Ovary (tissue), 10 donors: ENCODE measurements at places on chromosomes 3 and 15. TPM values are rescaled to one million over a fixed set of nuclear protein-coding genes. Genes with fewer than 3 reads are reported as not detected.
A peak's percentile ranks its signal among the peaks of the same experiment; 100 is the strongest.

DNA sequence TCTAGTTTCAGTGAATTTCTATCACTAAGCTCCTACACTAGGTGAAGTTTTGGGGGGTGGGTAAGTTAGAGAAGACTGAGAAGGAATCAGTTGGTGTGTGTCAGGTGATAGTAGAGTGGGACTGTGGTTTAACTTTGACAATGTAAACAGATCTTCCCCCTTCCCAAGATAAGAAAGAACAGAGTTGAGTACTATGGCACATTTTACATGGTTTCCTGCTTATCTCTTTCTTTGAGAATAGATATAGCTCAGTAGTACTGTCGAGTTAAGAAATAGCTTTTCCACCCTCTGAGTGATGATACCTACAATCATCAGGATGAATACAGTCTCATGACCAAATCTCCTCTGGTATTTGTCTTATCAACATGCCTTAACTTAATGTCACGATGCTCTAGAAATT lies 42.8 kb downstream of the GAP43 start:
- no peak for DNase-seq

DNA sequence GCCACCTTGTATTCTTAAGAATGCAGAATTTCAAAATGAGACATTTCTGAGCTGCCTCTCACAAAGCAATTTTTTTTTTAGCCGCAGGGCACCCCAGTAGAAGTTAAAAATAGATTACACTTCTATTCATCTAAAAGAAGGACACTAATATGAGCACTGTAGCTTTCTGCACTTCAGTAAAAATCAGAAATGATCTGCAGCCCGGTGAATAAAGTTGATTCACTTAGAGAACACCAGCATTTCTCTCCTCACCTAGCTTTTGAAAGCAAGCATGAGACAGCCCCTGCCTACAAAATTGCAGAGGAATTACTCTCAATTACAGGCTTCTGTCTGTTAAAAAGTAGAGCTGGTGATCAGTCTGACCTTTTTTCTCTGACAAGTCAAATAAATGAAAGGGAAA lies 1062.4 kb downstream of the FHIT start:
- DNase-seq = no peak

- DNase-seq = no peak
Observed at GRCh38 chr15:84949043-84949442, 32.6 kb upstream of the PDE8A start.

The ZIC4 gene
- polyA plus RNA-seq = not detected

DNA sequence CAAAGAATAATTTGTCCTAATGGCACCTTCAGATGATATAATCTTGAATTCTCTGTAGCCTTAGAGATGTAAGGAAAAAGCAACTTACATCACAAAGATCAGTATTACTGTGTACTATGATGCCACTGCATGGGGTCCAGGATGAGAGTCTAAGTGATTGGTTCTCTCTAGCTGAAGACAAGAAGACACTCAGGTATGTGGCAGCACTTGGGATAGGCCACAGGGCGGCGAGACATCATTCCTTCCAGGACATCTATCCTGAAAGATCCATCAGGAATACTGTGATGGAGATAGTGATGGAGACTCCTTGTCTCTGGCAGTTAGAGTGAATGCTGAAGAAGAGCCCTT lies 2.5 kb downstream of the CD200 start:
- no peak for DNase-seq

DNA sequence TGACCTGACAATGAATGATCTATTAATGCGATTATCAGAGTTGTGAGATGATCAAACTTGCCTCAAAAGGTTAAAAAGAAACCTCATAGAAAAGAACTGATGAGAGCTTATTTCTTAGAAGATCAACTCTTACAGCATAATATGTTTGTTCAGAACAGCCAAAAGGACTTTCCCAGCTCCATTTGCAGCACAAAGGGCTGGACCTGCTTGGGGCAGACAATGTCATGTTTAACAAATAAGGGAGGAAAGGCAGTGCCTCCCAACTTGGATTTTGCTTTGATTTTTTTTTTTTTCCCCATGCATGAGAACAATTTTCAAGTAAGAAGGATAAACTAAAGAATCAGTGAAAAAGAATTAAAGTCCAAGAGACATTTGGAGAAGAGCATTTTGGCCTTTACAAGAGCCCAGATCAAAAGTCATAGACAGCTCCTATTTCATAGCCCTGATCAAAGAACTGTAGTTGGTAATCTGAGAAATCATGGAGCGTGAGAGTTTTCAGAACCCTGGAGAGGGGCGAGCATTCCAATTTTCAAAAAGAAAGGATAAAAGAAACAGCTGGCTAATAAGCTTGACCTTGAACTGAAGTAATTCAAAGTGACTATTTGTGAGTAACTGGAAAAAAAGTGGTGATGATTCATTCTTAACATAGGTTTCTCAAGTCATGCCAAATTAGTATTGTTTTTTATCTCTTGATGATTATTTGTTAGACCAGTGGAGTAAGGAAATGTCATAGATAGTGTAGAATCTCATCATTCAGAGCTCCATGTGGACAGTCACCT lies 136.0 kb upstream of the CFAP20DC start:
- no peak for DNase-seq

GRCh38 chr15:45285413-45285812 lies 33.4 kb downstream of the SLC28A2 start:
- DNase-seq = no peak

The HIGD2B gene
- polyA plus RNA-seq = not detected

GRCh38 chr3:100416176-100416575 lies 14.8 kb downstream of the LNP1 start:
- DNase-seq = no peak

GRCh38 chr3:107637416-107638183 lies 114.8 kb downstream of the BBX start:
- DNase-seq = no peak

The ACTRT3 gene
- polyA plus RNA-seq = 1.5 TPM

- no peak for DNase-seq
Observed at GRCh38 chr3:312160-312733, 115.7 kb downstream of the CHL1 start.

GRCh38 chr3:126112531-126113237 lies 28.8 kb upstream of the SLC41A3 start:
- peak; percentile 25 for DNase-seq

DNA sequence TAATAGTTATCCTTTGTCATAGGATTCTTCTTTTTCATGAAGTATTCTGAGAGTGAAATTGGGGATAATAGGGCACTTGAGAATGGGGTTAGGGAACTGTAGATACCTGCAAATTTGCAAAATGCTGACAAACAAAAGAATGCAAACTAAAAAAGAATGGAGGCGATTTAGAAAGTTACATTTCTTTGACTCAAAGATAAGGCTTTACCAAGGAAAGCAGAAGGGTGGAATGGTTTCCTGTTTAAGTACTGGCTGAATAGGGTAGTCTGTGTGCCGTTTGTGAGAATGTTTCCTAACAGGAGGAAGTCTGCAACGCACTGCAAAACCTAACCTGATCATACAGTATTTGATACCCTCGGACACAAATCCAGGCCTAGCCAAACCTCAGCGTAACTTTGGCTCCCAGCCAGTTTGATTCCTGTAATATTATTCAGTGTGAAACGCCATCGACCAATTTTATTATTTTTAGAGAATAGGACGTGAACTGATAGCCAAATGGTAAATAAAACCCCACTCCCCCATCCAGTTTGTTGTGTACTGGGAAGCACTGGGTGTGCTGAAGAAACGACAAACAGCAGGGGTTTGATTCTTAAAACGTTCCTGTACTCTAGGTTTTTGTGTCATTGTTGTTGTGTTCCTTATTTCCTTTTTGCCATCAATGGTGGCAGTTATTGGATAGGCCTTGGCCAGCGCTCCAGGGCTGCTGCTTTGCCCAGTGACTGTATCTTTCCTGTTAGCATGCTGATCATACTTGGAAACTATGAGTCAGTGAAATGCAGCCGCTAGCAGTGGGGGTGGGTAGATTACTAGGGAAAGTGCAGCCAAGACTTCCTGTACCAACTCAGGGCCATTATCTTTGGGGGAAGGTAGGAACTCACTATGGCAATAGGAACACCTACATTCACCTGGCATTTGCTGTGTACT lies 148.0 kb upstream of the TBL1XR1 start:
- peak; percentile 75 for DNase-seq

DNA sequence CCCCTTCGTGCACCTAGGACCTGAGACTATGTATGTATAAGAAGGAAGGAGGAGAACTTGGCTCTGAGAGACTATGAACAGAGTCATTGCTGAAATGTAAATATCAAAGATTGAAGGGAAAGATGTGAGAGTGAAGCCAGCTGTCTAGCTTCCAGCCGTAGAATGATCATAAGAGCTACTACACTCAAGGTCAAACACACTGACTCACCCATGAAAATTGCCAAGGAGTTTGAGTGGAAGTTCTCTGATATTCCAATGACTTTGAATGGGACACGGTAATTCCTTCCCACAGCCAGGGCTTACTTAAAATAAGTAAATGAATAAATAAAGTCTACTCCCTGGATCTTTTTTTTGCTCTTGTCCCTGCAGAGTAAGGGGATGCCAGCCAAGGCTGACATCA lies 398.9 kb upstream of the TPRG1 start:
- peak; percentile 30 for DNase-seq

GRCh38 chr3:17915341-17915740 lies 172.9 kb upstream of the TBC1D5 start:
- no peak for DNase-seq

DNA sequence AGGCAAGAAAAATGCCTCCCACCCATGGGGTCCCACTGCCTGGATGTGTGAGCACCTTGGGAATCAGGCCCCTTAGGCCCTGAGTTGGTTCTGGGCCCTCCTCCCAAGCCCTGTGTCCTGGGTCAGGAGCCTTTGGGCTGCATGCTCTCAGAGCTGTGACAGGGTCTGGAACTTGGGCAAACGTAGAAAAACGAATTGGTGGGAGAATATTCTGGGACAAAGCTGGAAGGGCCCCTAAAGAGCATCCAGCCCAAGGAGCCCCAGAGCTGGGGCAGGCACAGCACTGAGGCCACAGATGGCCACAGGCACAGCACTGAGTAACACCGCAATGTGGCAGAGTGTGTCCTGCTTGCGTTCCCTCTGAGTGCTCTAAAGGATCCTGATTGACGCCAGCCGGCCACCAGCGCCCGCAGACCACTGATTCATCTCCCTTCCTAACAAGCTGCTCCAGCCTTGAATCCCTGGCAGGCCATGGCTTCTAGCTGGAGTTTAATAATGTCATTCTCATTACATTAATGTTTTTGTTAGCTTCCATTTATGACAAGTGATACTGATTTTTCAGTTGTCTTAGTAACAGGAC lies 18.6 kb upstream of the SEC13 start:
- DNase-seq = no peak

DNA sequence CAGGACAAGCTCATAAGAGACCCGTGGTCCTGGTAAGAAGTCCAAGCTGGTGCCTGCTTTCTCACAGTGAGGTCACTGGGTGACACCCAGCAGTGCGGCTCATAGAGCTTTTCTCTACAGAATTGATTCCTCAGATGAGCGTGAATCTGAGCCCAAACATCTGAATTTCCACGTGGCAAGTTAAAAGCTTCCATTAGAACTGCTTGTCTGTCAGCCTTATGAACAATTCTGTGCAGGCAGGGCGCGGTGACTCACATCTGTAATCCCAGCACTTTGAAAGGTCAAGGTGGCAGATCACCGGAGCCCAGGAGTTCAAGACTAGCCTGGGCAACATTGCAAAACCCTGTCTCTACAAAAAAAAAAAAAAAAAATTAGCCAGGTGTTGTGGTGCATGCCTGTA lies 113.1 kb upstream of the ABHD17C start:
- DNase-seq = no peak

The COL6A6 gene
- polyA plus RNA-seq = 1.0 TPM

GRCh38 chr3:31922962-31923361 lies 58.1 kb downstream of the OSBPL10 start:
- no peak for DNase-seq

GRCh38 chr3:88991496-88991895 lies 115.9 kb upstream of the EPHA3 start:
- no peak for DNase-seq

DNA sequence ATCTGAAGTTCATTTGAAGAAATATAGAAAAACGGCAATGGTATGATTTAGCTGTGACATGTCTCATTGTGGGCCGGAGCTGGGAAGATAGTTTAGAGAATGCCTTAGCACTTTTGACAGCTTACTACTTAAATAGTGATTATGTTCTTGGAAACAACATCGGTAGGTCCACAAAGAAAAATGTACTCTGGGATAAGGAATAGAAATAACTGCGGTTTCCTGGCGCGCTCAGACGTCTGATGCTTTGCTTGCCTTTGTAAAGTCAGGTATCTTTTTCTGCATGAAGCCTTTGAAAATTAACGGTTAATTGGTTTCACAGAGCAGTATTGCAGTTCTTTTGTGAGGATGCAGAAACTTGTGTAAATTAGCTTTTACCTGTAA lies 1.4 kb downstream of the USP3 start:
- DNase-seq = no peak

DNA sequence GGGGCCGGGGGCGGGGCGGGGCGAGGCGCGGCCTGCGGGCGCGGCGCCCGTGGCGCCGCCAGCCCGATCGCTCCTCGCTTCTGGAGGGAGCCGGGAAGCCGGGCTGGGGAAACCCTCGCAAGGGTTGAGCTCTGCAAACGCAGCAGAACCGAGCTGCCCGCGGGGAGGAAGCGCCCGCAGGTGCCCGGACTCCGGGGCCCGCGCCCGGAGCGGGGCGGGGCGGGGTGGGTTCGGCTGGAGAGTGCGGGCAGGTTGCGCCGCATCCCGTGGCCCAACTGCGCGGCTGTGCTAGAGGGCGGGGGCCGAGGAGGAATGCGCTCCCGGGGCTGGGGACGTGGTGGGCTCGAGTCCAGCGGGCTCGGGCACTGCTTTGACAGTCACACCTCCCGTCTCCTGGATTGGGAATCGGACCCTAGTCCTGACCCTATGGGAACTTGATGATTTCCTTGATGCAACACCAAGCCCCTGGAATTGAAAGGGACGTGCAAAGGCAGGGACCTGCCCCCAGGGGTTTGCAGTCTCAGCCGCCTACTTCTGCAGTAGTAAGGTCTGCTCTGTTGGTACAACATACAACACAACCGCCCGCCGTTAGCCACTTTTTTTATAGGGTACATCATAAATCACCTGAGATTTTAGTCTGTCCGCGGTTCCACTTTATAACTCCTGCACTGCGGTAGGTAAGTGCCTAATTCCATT lies 34.3 kb downstream of the ZBTB38 start:
- DNase-seq = peak; percentile 76

- no peak for DNase-seq
Observed at GRCh38 chr3:152496716-152497115, 228.0 kb downstream of the MBNL1 start.

- DNase-seq = no peak
Observed at GRCh38 chr3:2976212-2976611, 134.0 kb downstream of the IL5RA start.

- no peak for DNase-seq
Observed at GRCh38 chr15:83854950-83855707, 201.2 kb downstream of the ADAMTSL3 start.

DNA sequence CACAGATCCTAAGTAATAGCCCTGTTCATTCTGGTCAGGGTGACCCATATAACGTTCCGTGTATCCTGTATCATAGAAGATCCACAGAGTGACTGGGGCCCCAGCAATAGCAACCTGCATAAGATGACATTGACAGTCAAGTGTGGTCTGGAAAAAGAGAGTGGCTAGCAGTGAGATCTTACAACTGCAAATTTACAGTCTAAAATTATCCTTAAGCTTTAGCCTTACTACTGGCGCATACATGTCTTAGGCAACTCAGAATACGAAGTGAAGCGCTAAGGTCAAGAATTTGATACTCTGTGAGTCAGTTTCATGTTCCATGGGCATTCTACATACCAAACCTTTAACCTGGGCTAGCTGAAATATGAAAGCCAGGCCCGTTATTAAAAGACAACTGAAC lies 29.2 kb upstream of the IGDCC4 start:
- DNase-seq = no peak
